ENCODE measurements at places on chromosomes 6 and 20.

GRCh38 chr6:150298030-150298380 lies 70.8 kb upstream of the IYD start:
- DNase-seq, result no peak

DNA sequence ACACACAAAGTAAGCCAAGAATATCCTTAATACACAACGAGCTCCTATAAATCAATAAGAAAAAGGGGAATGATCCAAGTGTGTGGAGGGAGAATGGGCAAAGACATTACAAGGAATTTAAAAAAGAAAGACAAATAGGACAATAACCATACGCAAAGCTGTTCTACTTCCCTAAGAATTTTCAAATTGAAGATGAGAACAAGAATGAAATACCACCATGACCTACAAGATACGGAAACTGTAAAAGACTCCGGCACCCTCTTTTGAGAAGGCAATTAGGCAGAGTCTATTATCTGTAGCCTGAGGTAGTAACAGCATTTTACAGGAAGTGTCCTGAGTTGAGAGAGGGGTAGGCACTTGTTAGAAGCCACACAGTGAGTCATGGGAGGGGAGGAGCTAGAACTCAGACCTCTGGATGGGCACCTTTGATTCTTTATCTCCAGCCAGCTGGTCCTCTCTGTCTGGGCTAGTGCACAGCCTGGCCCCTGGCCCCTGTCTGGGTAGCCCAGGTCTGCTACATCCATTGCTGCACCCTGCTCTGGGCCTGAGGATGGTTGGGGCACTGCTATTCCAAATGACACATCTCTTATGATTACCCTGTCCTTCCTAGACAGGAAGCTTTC lies 15.3 kb downstream of the RSPO4 start:
- peak; percentile 27 for DNase-seq

GRCh38 chr6:157246771-157247484 lies 76.4 kb downstream of the TMEM242 start:
- no peak for DNase-seq

GRCh38 chr20:36035745-36036144 lies 67.4 kb downstream of the CNBD2 start:
- DNase-seq, result no peak

- DNase-seq, result no peak
Measured at GRCh38 chr20:3560578-3560977, 89.8 kb downstream of the ATRN start.
